ENCODE measurements at places on chromosomes 12 and 14. TPM values are rescaled to one million over a fixed set of nuclear protein-coding genes. Genes with fewer than 3 reads are reported as not detected.

Gene ST8SIA1
- 22.0 TPM for total RNA-seq

Gene UNC79
- total RNA-seq, result 29.5 TPM

Gene ACSM4
- total RNA-seq, result not detected

Gene ANO4
- total RNA-seq, result 38.0 TPM

Gene FAM181A
- total RNA-seq, result not detected

Gene PMCH
- not detected for total RNA-seq

Gene CLEC12A
- not detected for total RNA-seq

Gene C12orf56
- 1.8 TPM for total RNA-seq

- no peak for DNase-seq
- H3K36me3 ChIP-seq, result no peaks in the 10 kb centered on the region
- H3K4me1 ChIP-seq, result no peaks in the 10 kb centered on the region
- H3K4me3 ChIP-seq, result no peak overlapping the region
- peaks cover 2% of the 10 kb centered on the region for H3K27me3 ChIP-seq
- no peak overlapping the region for H3K27ac ChIP-seq
Observed at GRCh38 chr14:78673845-78674244, 503.7 kb downstream of the NRXN3 start.

DNA sequence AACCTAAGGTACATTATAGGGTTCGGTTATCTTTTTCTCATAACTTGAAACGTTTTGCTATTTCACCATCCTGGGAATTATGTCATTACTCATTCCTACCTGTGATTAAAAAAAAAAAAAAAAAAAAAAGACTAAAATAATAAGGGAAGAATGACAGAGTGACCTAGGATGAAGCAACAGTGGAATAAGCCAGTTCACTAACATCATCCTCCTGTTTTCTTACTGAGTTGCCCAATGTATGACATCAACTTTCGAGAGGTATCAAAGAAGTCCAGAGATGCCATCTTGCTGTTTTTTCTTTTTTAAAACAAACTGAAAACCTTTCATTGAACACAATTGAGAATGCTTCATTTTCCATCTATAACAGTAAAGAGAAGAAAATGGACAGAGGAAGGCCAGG, 42.8 kb downstream of the AMN start:
- DNase-seq, result no peak
- H3K4me3 ChIP-seq, result no peak overlapping the region
- no peaks in the 10 kb centered on the region for H3K36me3 ChIP-seq

DNA sequence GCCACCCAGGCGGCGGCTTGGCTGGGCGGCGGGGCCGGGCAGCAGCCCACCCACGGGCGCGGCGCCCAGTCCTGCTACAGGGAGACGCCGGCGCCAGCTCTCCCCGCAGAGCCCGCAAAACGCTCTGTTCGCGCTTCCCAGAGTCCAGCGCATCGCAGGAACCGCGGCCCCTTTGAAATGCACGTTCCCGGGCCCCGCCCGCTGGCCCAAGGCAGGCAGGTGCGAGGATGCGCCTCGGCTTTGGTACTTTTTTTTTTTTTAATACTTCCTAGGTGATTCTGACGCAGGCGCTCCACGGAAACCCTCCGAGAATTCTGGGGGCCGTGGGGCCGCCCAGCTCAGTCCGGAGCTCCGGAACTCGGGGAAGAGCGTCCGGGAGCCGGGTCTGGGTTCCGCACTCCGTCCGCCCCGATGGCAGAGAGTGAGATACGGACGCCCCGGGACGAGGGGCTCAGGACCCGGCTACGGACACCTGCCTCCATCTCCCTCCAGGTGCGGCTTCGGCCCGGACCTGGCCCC, 483 bp downstream of the POC1B start:
- no peaks in the 10 kb centered on the region for H3K36me3 ChIP-seq
- peaks cover 2% of the 10 kb centered on the region for H3K27me3 ChIP-seq
- peak; percentile 62 for DNase-seq
- no peak overlapping the region for H3K27ac ChIP-seq

DNA sequence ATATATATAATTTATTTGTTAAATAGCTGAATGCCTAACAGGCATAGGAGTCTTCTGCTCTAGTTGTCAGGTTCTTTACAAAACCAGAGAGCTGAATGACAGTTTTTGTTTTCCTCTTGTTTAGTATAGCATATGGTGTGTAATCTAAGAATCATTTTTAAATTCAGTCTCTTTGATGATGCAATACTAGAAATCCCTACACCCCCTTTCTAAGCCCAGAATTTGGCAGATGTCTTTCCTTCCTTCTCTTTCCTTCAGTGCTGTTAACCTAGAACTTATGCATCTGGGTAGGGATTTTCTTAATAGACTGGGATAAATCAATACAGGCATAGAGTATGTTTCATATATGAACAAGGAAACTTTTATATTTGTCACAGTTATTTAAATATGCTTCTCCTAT, 198.1 kb downstream of the KCNH5 start:
- no peaks in the 10 kb centered on the region for H3K4me1 ChIP-seq
- no peaks in the 10 kb centered on the region for H3K36me3 ChIP-seq
- H3K27me3 ChIP-seq, result peaks cover 2% of the 10 kb centered on the region
- H3K4me3 ChIP-seq, result no peak overlapping the region
- no peak for DNase-seq

- no peak overlapping the region for H3K4me3 ChIP-seq
- no peak for DNase-seq
- no peaks in the 10 kb centered on the region for H3K4me1 ChIP-seq
- H3K27ac ChIP-seq, result no peak overlapping the region
Observed at GRCh38 chr14:62084020-62084419, 321.8 kb downstream of the SNAPC1 start.

DNA sequence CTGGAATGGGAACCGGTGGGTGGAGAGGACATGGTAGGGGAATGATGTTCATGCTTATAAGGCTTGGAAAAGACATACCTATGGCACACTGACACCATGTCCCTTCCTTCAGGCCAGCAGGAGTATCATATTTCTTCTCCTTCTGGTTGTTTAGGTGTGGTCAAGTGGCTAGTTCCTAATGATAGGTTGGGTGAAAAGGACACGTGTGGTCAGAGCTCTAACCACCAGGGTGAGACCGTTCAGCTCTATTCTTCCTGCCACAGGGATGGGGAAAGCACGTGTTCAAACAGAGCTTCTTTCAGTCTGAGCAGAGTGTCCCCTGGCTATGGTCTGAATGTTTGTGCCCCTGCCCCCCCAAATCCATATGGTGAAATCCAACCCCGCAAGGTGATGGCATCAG, 209.1 kb downstream of the PAX9 start:
- no peak overlapping the region for H3K4me3 ChIP-seq
- H3K36me3 ChIP-seq, result no peaks in the 10 kb centered on the region
- H3K4me1 ChIP-seq, result no peaks in the 10 kb centered on the region
- no peak for DNase-seq
- H3K27ac ChIP-seq, result no peak overlapping the region

DNA sequence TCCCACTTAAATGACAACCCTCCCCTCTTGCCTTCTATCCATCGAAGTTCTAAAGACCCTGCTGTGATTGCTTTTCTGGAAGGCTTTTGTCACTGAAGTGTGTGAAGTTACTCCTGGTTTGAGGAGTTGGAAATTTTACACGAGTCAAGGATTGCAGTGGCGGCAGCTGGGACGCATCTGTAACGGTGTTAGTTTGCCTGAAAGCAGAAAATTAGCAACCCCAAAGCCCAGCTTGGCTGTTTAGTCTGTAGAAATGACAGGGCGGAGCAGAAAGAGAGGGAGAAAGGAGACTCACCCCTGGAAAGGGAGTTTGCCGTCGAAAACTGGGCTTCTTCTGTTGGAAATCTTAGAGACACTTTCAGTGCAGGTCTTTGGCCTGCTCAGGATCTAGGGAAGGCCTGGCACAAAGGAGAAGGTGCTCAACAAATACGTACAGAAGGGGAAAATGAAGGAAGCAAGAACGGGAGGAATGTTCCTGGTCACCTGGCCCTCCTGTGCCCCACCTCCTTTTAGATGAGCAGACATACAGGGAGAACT, 931 bp upstream of the MYF5 start:
- H3K4me3 ChIP-seq, result no peak overlapping the region
- no peak overlapping the region for H3K27ac ChIP-seq
- DNase-seq, result no peak
- H3K27me3 ChIP-seq, result peaks cover 3% of the 10 kb centered on the region

- H3K27ac ChIP-seq, result no peak overlapping the region
- peaks cover 22% of the 10 kb centered on the region for H3K4me1 ChIP-seq
- DNase-seq, result no peak
Observed at GRCh38 chr12:45351921-45352670, 136.2 kb downstream of the ANO6 start.

- DNase-seq, result no peak
- H3K36me3 ChIP-seq, result no peaks in the 10 kb centered on the region
- peak overlapping the region; percentile 90 for H3K4me3 ChIP-seq
- peaks cover 14% of the 10 kb centered on the region for H3K27me3 ChIP-seq
- H3K27ac ChIP-seq, result no peak overlapping the region
- peaks cover 15% of the 10 kb centered on the region for H3K4me1 ChIP-seq
Observed at GRCh38 chr14:60720962-60721325, 3.2 kb downstream of the SIX4 start.

DNA sequence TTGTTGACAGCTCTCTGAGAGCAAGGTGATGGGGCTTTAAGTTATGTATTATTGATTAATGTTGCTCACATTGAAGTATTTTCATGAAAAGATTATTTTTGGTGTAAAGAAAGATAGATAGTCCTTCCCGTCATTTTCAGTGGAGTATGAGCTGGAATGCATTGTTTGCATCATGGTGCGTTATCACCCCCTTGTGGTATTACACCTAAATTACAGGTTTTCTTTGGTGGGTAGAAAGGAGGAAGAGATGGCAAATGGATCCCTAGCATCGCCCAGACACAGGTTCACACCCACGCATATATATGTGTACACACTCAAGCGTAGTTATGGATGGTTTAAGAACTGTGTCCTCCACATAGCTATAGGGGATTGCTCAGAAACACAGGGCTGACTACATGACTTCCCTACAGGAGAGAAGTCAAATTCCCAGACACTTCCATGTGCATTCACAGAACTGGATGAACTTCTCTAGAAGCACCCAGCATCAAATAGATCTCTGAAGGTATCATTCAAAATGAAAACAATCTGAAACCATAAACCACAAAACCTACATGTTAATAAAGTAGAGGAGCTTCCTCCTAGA, 14.4 kb upstream of the SERPINA10 start:
- no peak overlapping the region for H3K4me3 ChIP-seq
- H3K27me3 ChIP-seq, result peaks cover 2% of the 10 kb centered on the region
- peaks cover 11% of the 10 kb centered on the region for H3K36me3 ChIP-seq
- peaks cover 4% of the 10 kb centered on the region for H3K4me1 ChIP-seq

GRCh38 chr12:121512561-121512960, 68.3 kb downstream of the KDM2B start:
- peaks cover 2% of the 10 kb centered on the region for H3K27me3 ChIP-seq
- peaks cover 13% of the 10 kb centered on the region for H3K4me1 ChIP-seq
- DNase-seq, result peak; percentile 28

DNA sequence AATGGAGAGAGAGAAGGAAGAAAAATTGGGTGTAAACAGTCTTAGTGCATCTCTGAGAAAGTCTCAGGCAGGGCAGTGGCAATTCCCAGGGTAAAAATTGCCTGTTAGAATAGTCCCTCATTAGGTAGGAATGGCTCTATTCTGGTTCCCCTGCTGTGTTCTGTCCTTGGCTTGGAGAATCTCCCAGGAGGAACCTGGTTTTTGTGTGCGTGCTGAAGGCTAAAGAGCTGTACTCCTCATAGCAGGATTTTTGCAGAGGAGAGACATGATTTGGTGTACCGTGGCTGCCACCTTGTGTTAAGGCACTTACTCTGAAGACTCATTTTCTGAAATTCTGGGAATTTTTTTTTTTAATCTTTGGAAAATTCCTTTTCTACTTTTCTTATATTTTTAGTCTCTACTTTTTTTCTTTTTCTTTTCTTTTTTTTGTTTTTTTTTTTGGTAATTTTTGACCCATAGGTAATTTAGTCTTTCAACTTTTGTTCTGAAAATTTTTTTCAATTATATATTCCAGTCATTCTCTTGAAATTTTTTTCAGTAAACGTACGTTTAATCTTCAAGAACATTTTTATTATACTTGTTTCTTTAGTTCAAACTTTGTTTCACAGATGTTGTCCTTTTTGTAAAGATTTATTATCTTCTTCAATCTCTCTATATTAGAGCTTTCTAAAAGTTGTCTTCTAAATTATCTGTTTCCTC, 63.8 kb downstream of the FBXO33 start:
- no peak overlapping the region for H3K27ac ChIP-seq
- H3K36me3 ChIP-seq, result peaks cover 13% of the 10 kb centered on the region
- peak; percentile 58 for DNase-seq
- peaks cover 8% of the 10 kb centered on the region for H3K27me3 ChIP-seq

GRCh38 chr12:25074954-25075353, 120.0 kb downstream of the DNAI7 start:
- H3K36me3 ChIP-seq, result no peaks in the 10 kb centered on the region
- no peak overlapping the region for H3K27ac ChIP-seq
- H3K27me3 ChIP-seq, result no peaks in the 10 kb centered on the region
- no peak overlapping the region for H3K4me3 ChIP-seq
- no peaks in the 10 kb centered on the region for H3K4me1 ChIP-seq
- DNase-seq, result no peak

DNA sequence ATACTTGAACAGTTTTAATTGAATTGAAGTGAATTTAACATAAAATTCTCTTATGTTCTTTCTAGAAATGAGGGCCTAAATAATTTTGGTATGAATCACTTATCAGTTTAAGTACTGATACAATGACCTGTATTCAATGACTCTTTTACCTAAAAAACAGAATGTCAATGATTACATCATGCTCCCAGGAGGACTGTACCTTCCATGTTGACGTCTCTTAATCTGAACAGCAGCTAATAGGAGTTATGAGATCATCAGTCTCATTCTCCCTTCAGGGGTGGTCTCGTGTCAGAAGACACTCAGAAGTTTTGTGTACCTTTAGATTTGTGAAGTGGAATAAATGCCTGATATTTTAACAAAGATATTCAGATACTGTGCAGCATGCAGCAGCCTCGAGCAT, 206.3 kb downstream of the CNTN1 start:
- peak overlapping the region; percentile 87 for H3K27ac ChIP-seq
- H3K36me3 ChIP-seq, result no peaks in the 10 kb centered on the region
- peaks cover 20% of the 10 kb centered on the region for H3K4me1 ChIP-seq
- DNase-seq, result no peak

- no peak overlapping the region for H3K4me3 ChIP-seq
- no peaks in the 10 kb centered on the region for H3K36me3 ChIP-seq
- H3K27me3 ChIP-seq, result no peaks in the 10 kb centered on the region
- no peaks in the 10 kb centered on the region for H3K4me1 ChIP-seq
- no peak overlapping the region for H3K27ac ChIP-seq
Observed at GRCh38 chr14:72906879-72907278, 13.0 kb upstream of the DPF3 start.
